NCI-H524 treated with DMSO at 0.1 percent for 48 hours (cell line): ENCODE measurements at places on chromosomes 5 and 9.

- no peak for DNase-seq
These were observed 169.0 kb downstream of the DAB2IP start for GRCh38 chr9:121820286-121821005.

DNA sequence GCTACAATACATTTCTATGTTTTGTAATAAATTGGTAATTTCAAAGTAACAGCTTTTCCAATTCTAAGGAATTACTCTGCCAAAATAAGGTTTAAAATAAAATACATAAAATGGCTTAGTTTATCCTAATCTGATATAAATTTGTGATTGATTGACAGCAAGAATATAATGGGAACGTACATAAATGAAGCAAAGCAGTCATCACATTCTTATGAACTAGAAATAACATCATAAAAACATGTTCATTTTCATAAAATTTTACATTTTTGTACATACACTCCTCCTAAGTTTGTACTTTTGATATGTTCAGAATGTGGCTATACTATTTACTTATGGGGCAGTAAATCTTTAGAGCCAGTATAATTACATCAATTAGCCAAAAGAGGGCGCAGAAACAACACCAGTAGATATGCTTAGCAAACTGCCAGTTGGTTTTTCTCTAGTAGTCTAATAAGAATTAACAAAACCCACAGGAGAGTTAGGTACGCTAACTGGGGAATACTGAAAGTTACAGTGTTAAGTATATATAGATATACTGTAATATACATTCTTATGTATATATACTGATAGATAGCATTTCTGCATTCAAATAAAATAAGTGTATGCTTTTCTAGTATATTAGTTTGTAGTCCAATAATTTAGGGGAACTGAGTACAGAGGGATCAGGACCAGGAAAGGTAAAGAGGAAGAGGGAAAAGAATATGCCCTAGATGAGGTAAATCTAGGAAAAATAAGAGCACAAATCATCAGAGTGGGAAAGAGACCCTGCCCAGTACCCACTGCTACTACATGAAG lies 76.8 kb downstream of the ZDHHC21 start:
- no peak for DNase-seq

GRCh38 chr9:136694163-136694871 lies 7.1 kb upstream of the AGPAT2 start:
- DNase-seq = no peak

DNA sequence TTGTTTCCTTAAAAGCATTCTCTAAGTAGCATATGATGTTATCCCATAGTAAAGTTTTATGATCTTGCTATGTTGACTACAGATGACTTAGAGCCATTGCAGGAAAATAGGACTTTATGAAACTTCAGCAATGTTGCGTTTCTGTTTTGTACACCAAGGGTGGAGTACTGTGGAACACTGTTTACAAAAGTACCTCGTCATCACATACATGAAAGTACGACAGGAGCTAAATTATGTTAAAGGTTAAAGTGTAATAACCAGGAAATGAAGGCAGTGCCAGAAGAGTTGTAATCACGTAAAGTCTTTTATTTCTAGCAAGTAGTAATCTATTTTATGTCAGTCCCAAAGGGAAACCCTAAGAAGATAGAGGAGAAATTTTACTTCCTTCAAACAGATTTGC lies 50.9 kb downstream of the C9orf85 start:
- DNase-seq = no peak

- DNase-seq = no peak
These were observed 329.2 kb downstream of the ZNF608 start for GRCh38 chr5:124417196-124417595.

DNA sequence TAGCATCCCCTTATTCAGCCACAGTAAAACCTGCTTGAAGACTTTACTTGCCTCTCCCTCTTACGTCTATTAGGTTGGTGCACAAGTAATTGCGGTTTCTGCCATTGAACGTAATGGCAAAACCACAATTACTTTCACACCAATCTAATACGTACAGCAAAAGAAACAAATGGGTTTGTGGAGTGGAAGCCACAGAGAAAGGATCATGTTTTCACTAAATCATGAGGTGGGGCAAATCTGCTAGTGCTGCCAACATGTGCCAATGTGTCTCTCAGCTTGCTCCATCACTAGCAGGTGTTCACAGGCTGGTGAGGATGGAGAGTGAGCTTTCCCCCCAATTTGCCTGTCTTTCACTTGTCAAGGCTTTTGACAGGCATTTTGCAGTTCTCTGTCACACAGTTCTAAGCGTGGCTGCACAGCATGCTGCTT lies 15.9 kb downstream of the DMAC1 start:
- DNase-seq = no peak

GRCh38 chr5:179766726-179767455 lies 26.9 kb upstream of the LTC4S start:
- DNase-seq = no peak

- DNase-seq = no peak
These were observed 180.5 kb upstream of the ZNF462 start for GRCh38 chr9:106682420-106682819.

DNA sequence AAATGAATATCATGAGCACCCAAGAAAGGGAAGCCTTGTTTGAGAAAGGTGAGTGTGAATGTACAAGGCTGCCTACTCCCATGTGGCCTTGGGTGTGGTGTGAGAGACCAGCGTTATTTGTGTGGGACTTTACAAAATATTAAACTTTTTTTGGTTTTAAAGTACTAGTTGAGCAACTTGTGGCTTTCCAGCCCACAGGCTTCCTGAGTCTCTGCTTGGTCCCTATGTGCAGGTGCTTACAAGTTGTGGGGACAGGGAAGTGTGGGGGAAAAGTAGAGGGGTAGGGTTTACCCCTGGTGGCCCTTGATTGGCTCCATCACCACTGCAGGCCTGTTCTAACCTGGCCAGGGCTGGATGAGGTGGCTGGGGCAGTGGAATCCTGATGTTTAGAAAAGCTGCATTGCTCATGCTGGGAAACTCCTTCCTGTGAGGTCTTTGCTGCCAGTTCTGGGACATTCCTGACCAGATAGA lies 19.7 kb downstream of the PTTG1 start:
- DNase-seq = no peak

DNA sequence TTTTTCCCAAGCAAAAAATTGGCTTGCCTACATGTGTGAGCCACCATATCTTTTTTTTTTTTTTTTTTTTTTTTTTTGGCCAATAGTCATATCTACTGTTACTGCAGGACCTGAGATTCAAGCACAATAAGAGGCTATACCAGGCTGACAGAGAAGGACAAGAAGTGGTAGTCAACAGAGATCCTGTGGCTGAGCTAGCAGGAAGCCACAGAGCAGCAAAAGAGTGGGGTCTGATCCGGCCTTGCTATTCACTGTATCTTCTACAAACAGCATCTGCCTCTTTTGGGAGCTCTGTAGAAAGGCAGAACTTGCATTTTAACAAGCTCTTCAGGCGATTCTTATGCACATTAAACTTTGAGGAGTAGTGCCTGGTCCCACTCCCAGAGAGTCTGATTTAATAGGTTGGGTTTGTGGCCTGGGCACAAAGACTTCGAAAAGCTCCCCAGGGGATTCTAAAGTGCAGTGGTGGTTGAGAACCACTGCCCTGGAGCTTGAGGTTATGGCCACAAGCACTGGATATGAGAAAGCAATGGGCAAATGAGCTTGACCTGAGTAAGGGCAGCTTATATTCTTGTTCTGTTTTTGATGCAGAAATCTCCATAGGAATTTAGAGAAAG lies 162.8 kb downstream of the PIK3R1 start:
- DNase-seq = no peak

DNA sequence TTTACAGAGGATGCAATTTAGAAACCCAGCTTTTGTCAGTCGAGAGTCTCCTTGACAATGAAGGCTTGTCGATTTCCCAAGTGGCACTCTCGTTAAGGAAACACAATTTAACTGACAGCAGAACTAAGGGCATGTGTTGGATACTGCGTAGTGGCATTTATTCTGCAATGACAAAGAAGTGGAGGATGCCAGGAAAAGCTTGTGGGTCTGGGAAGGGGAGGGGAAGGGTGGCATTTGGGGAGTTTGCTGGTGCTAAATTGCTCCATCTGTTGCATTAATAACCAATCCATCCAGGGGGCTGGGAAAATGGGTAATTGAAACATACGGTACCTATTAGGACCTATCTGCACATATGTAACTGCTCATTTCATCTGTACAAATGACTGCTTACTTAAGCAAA lies 190.6 kb downstream of the NSG2 start:
- peak; percentile 29 for DNase-seq

DNA sequence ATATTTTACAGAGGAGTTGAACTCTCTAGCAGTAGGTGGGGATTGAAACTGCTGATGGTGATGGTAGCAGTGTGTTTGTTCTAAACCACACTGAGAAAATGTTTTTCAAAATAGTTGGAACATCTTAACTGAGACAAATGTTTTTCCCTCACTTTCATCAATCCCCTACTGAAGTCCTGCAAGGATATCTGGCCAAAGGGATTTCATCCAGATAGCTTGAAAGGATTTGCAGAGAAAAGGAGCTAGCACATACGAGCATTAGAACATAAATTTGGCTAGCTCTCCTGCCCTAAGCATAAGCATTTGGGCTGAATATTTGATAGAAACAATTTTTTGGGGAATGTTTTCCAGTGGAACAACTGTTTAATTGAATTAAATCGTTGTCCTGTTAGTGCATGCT lies 153.9 kb downstream of the CDH9 start:
- no peak for DNase-seq

DNA sequence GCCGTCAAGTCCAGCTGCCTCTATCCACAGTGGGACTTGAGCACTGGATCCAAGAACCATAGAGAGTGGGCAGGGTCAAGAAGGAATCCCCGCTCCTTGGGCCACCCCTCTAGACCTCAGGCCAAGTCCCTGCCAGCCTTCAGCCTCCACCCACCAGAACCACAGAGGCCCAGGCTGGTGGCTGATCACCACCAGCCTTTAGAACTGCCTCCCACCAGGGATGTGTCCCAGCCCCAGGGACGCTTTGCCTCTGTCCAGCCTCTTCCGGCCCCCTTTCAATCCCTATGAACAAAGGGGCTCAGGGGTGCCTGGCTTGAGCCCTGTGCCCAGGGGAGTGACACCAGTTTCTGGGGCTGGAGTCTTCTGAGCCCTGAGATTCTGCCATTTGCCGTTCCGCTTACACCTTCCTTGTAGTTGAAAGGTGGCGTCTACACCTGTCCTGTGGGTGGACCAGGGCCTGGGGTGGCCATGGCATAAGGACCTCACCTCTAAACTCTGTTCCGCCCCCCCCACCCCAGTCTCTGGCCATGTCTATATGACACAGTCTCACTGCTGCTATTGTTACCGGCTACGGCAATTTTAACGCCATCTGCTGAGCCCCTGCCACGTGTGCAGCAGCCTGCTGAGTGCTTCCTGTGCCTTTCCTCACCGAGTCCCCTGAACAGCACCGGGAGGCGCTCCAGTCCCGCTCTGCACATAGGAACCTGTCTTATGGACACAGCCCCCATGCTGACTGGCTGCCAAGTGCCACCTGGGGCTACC lies 35.7 kb upstream of the ORM1 start:
- peak; percentile 94 for DNase-seq

GRCh38 chr5:136103118-136103517 lies 29.5 kb upstream of the SMAD5 start:
- no peak for DNase-seq

DNA sequence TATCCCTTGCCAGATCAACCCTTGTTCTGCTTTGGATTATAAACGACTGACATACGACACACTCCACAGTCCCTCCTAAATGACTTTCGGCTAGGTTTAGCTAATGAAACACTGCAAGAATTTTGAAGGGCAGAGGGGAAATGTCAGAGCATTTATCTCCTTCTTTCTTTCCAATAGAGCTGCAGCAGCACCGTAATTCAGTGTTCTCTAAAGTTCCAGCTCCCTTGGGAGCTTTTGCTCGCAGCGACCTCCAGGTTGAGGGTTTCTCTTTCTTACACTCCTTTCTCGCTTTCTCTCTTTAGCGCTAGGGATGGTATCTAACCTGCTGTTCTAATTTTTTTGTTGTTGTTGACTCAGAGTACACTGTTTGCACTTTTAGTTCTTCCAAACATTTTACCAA lies 467.1 kb upstream of the ST8SIA4 start:
- DNase-seq = no peak

- no peak for DNase-seq
These were observed 85.1 kb downstream of the OTULIN start for GRCh38 chr5:14749579-14750101.
